Natural killer cell (primary cell): ENCODE measurements at places on chromosomes 16 and 17. TPM values are rescaled to one million over a fixed set of nuclear protein-coding genes. Genes with fewer than 3 reads are reported as not detected.

GRCh38 chr17:32565401-32565800 is 78.6 kb downstream of the CDK5R1 start:
- no peaks in the 10 kb centered on the region for H3K27me3 ChIP-seq
- no peaks in the 10 kb centered on the region for H3K36me3 ChIP-seq
- no peak for DNase-seq
- no peaks in the 10 kb centered on the region for H3K4me1 ChIP-seq
- H3K27ac ChIP-seq: no peak overlapping the region

GRCh38 chr17:17024778-17025300 is 17.4 kb upstream of the MPRIP start:
- no peaks in the 10 kb centered on the region for H3K27me3 ChIP-seq
- no peaks in the 10 kb centered on the region for H3K36me3 ChIP-seq
- peaks cover 5% of the 10 kb centered on the region for H3K4me1 ChIP-seq

DNA sequence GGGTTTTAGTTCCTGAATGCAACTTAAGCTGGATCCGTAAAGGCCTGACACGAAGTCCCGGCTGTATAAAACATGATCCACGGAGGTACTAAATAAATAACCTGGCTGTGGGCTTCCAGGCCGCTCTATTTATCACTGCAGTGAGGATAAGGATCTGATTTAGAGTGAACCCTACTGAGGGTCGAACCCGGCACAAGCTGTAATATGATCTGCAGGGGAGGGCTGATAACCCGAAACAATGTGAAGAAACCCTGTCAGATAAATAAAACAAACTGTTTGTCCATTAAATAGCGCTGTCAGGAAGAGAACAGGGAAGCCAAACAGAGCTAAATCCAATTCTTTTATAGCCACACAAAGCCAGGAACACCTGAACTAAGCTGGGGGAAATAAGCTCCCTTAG is 375.6 kb upstream of the SALL1 start:
- no peaks in the 10 kb centered on the region for H3K36me3 ChIP-seq
- H3K4me3 ChIP-seq: no peak overlapping the region
- no peak for DNase-seq
- H3K27ac ChIP-seq: no peak overlapping the region

GRCh38 chr16:59350670-59351069 is 616.6 kb upstream of the GOT2 start:
- H3K4me1 ChIP-seq: no peaks in the 10 kb centered on the region
- no peaks in the 10 kb centered on the region for H3K27me3 ChIP-seq
- DNase-seq: no peak

- H3K4me1 ChIP-seq: no peaks in the 10 kb centered on the region
- H3K36me3 ChIP-seq: peaks cover 63% of the 10 kb centered on the region
- H3K27ac ChIP-seq: no peak overlapping the region
- no peak for DNase-seq
- no peaks in the 10 kb centered on the region for H3K27me3 ChIP-seq
Measured at GRCh38 chr17:67911059-67911782, 85.0 kb downstream of the C17orf58 start.

Gene CHAD
- total RNA-seq: 0.60 TPM

Gene STX1B
- total RNA-seq: 0.32 TPM

Gene ZG16
- not detected for total RNA-seq

Gene RAB37
- total RNA-seq: 184 TPM

Gene GRAPL
- total RNA-seq: 4.3 TPM

Gene GPR179
- not detected for total RNA-seq
